Lower lobe of right lung (tissue), 2 donors: ENCODE measurements at places on chromosomes 3 and 15.

DNA sequence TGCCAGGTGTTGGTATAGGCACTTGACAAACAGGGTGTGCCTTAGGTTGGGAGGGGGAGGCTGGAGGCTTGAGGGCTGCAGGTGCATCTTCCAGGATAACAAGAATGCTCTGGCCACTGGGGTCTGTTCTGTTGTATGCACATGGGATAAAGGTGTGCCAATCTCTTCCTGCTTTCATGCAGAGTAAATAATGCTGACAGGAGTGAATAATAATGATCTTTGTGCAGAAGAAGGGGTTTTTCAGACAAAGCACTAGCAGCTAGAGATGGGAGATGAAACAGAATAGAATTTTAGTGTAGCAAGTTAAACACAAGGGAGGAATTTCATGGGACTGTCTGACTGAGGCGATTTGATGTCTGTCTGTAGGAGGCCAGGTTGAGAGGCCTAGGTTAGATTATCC is 1.9 kb upstream of the ROPN1 start:
- no peak for DNase-seq

GRCh38 chr3:52225452-52226228 is at the start of gene TLR9:
Gene TLR9, minus strand, starts transcription at chr3:52225645. Its CDS starts 116 bp downstream, at chr3:52225529.
- no peak for DNase-seq

GRCh38 chr3:186214670-186215069 is 105.8 kb upstream of the ETV5 start:
- DNase-seq = no peak

GRCh38 chr3:146557745-146558144 is 13.3 kb upstream of the PLSCR1 start:
- DNase-seq = no peak

GRCh38 chr3:68832680-68833079 is 99.7 kb downstream of the TAFA4 start:
- DNase-seq = no peak

- DNase-seq = no peak
Observed at GRCh38 chr3:148453781-148454191, 243.9 kb upstream of the AGTR1 start.

DNA sequence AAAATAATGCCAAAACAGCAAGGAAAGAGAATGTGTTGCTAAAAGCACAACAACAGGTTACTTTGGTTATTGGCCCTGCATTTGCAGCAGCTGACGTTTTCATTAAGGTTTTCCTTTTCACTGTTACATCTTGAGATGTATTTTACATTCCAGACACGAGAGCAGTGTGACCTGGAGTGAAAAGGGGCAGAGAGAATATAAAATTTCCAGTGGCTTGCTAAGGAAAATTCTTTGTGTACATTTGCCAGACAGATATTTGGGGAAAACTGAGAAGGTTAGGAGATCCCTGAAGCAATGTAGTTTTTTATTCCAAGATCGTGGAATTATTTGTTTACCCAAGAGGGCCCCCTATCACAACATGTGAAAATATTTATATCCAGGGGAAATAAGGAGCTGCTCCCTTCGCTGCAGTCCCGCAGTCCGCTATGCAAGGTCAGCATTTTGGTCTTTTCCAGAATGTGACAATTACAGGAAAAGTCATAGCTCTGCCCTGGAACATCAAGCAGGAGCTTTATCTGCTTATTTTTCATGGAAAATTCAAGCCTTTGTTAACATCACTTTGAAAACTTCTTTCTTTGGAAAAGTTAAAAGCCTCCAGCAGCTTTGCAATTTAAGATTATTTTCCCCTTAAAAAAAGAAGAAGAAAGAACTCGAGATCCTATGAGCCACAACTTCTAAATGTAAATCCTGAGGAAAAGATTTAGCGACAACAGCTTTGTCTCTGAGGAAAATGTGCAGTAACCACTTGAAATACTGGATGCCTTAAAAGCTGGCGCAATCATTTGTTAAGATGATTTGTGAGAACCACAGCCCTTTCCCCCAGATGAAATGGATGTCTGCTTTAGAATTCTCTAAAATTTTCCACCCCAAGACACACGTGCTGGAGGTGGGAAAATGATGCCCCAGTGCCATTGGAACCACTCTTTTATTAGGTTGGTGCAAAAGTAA is 256.4 kb upstream of the TPM1 start:
- DNase-seq = no peak

- no peak for DNase-seq
Observed at GRCh38 chr15:83036253-83036652, 24.8 kb upstream of the C15orf40 start.

DNA sequence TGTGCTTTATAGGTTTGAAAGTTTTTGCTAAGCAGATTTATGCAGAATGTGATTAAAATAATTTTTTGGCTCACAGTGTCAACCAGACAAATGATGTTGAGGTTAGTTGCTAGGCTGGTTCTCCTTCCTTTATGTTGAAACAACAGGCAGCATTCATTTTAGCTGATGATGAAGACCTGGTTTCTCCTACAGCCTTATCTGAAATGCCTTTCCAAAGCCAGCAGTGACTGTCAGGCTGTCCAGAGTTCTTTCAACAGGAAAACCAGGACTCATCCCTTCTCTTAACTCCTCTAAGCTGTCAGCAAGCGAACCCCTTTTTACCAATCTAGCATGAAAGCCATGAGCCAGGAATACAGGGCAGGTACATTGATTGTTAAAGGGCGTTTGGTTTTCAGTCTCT is 84.1 kb downstream of the ZNF609 start:
- DNase-seq = no peak
